ENCODE measurements at places on chromosomes 5 and 9.

- no peak for ATAC-seq
These were observed 301.5 kb downstream of the KCTD16 start for GRCh38 chr5:144472221-144472620.

DNA sequence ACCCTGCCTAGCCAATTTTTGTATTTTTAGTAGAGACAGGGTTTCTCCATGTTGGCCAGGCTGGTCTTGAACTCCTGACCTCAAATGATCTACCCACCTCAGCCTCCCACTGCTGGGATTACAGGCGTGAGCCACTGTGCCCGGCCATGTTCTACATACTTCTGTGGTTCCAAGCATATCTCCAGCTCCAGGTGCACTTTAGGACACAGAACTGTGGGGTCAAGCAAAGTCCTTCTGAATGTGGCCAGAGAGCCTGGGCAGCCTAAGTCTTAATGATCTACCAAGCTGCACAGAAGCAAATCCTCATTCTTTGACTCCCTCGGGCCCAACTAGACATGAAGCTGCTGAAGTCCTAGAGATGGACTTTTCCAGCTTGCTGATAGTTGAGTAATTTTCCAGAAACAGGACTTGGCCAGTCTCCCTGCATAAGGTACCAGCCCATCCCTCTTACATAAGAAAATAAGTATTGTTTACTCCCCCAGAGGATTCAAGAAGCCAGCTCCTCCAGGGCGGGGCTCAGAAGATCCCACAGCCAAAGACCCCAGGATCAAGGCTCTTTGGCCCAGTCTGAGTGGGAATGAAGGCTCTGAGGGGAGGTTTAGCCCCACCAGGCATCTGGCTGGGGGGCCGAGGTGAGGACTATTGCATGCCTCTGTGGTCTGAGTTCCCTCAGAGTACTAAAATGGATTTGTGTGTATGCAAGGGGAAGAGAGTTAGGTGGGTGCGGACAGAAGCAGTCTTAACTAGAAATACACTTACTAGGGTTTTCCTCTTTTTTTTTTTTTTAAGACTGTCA is 8.7 kb downstream of the CLTB start:
- no peak for ATAC-seq

DNA sequence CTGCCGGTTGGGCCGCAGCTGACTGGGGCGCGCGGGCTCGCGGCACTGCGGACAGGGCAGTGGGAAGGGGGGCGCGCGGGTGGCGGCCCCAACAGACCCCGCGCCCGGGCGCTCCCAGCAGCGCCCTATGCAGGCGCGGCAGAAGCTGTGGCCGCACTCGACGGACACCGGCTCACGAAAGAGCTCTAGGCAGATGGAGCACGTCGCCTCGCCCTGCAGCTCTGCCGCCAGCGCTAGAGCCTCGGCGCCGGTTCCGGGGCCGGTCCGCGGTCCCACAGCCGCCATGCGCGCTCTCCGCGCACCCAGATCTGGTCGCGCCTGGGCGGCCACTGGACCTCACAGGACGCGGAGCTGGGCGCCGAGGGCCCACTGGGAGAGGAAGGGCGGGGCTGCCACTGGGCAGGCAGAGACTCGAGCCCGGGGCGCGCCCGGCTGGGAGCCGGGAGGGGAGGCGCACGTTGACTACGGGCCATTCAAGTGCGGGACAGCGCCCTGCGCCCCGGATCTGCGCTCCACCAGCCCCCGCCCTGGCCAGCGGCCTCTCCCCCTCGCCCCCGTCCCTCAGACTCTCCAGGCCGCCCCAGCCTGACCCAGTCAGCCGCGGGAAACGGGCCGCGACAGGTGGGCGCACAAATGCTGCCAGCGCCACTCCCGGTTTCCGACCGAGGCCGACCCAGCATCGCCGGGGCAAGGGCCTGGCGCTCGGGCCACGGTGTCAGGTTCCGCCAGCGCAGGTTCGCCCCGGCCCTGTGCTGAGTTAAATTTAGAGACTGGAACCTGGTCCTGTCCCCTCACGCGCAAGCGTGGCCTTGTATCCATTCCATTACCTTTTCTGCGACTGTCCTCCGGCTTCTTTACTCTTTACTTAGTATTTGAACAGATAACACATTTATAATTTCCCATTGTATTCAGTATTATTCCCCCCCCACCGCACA is at the start of gene TRIM7:
TSS of gene TRIM7 (minus strand) at position 371 of the 935 bp plus-strand sequence. CDS start at position 285, 86 bp downstream.
- no peak for ATAC-seq

- ATAC-seq, result no peak
These were observed 172.5 kb downstream of the FSTL4 start for GRCh38 chr5:133439859-133440258.

DNA sequence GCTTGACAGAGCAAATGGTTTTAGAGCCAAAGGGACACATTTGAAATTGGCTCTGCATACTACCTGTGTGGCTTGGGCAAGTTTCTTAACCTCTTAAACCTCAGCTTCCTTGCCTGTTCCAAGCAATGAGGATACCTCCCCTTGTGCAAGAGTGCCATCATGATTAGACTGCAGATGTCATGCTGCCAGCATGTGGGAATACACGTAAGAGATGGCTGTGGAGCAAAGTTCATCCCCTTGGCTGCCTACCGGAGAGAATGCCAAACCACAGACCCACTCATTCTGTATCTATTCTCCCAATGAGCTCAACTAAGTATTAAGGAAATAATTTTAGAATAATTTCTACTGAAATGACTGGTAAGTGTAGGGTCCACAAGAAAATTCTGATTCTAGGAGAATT is 101.3 kb downstream of the WDR41 start:
- no peak for ATAC-seq

- no peak for ATAC-seq
These were observed 720.6 kb downstream of the PTPRD start for GRCh38 chr9:9892217-9892616.

DNA sequence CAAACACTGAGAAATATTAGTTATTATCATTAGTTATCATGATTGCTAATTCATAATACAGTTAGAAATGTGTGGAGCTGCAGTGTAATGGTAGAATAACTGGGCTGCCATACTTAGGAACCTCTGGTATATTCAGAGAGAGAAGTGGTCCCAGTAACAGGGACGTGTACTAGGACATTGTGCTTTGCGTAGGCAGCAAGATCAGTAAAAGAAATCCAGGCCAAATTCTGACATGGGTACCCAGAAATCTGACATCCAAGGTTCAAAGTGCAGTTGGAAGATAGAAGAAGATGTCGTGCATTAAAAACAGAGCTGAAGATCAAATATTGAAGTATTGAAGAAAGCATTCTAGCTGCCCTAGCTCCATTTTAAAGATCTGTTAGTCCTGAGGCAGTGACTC is 1160.7 kb upstream of the DMAC1 start:
- ATAC-seq, result no peak

DNA sequence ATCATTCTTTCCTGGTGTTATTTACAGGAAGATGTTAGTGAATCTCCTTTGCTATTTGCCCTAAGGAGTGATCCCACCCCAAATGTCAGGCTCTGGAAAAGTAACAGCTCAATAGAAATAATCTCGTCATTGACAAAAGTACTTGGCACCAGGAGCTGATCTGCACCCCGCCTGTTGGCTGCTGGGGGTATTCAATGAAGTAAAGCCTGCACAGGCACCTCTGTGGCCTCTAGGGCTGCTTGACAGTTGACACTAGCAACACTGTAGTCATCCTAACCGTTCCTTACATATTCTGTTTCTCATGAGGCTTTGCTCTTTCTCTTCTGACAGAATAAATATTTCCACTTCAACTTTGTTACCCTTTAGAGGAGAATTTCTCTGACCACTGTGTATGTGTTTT is 103.4 kb downstream of the DOCK2 start:
- ATAC-seq, result no peak

GRCh38 chr5:6979061-6979460 is 265.8 kb downstream of the TENT4A start:
- ATAC-seq, result no peak

- no peak for ATAC-seq
These were observed 16.0 kb upstream of the COL15A1 start for GRCh38 chr9:98927724-98928123.

- no peak for ATAC-seq
These were observed 160.8 kb upstream of the IER5L start for GRCh38 chr9:129338724-129339430.

DNA sequence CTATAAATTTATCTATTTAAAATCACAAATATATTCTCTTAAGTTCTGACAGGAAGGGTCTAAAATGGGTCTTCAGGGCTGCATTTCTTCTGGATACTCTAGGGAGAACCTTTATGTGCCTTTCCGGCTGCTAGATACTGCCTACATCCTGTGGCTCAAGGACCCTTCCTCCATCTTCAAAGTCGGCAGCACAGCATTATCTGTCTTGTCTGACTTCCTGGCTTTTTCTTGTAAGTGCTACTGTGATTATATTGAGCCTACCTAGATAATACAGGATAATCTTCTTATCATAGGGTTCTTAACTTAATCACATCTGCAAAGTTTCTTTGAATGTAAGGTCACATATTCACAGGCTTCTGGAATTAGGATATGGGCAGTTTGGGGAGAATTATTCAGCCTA is 943.8 kb upstream of the TYRP1 start:
- no peak for ATAC-seq

DNA sequence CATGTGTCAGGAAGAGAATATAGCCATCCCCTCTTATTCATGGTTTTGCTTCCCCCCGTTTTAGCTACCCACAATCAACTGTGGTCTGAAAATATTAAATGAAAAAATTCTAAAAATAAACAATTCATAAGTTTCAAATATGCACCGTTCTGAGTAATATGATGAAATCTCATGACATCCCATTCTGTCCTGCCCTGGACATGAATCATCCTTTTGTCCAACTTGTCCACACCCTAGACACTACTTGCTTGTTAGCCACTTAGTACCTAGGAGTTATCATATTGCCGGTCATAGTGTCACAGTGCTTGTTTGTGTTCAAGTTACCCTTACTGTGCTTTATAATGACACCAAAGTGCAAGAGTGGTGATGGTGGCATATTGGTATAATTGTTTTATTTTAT is 113.5 kb downstream of the CAAP1 start:
- ATAC-seq, result no peak

DNA sequence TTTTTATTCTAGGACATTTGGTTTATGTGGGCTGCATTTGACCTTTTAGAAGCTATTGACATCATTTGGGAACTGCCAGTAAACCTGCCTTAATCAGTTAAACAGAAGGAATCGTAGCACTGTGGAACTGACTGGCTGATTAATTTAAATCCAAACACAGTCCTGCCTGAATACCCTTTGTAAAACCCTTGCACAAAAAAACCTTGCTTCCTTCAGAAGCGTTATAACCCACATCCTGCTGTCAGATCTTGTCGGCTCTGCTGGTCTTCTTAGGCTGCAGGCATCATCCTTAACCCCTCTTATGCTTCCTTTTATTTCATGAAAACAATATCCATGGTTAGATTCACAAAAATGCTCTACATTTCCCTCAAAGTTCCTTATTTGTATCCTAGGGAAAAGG is 46.3 kb downstream of the PAM start:
- ATAC-seq, result peak; percentile 53

- no peak for ATAC-seq
These were observed 142.3 kb downstream of the BNC2 start for GRCh38 chr9:16728137-16728508.

DNA sequence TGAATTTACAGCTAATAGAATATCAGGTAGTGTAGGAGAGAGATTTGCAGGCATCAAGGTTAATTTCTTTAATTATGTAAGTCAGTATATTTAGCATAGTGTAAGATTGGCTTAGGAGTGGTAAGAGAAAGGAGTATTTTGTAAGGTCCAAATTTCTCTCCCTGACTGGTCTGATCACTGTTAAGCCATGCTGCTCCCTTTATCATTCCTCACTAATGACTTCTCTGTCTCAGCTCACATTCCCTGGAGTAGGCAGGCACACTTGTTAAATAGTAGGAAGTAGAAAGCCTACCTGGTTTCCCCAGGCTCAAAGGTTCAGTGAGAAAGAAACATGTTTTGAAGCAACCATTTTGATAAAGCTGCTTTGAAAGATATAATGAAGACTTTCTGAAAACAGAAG is 90.7 kb downstream of the SMIM15 start:
- ATAC-seq, result no peak

GRCh38 chr5:74482990-74483389 is 157.5 kb downstream of the ENC1 start:
- ATAC-seq, result no peak

GRCh38 chr5:97383996-97384395 is 200.9 kb upstream of the RIOK2 start:
- no peak for ATAC-seq

GRCh38 chr5:73815631-73816030 is 189.6 kb downstream of the ARHGEF28 start:
- no peak for ATAC-seq

DNA sequence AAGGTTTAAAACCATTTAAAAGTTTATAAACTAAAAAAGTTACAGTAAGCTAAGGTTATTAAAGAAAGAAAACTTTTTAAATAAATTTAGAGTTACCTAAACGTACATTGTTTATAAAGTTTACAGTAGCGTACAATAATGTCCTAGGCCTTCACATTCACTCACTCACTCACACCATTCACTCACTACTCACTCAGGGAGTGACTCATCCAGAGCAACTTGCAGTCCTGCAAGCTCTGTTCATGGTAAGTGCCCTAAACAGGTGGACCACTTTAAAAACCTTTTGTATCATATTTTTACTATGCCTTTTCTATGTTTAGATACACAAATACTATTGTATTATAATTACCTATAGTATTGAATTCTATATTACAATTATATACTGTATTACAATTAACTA is 190.8 kb upstream of the RASA1 start:
- ATAC-seq, result peak; percentile 55

GRCh38 chr5:74140409-74140808 is 500.1 kb downstream of the ENC1 start:
- no peak for ATAC-seq

- no peak for ATAC-seq
These were observed 431 bp downstream of the RNF208 start for GRCh38 chr9:137221506-137222111.

DNA sequence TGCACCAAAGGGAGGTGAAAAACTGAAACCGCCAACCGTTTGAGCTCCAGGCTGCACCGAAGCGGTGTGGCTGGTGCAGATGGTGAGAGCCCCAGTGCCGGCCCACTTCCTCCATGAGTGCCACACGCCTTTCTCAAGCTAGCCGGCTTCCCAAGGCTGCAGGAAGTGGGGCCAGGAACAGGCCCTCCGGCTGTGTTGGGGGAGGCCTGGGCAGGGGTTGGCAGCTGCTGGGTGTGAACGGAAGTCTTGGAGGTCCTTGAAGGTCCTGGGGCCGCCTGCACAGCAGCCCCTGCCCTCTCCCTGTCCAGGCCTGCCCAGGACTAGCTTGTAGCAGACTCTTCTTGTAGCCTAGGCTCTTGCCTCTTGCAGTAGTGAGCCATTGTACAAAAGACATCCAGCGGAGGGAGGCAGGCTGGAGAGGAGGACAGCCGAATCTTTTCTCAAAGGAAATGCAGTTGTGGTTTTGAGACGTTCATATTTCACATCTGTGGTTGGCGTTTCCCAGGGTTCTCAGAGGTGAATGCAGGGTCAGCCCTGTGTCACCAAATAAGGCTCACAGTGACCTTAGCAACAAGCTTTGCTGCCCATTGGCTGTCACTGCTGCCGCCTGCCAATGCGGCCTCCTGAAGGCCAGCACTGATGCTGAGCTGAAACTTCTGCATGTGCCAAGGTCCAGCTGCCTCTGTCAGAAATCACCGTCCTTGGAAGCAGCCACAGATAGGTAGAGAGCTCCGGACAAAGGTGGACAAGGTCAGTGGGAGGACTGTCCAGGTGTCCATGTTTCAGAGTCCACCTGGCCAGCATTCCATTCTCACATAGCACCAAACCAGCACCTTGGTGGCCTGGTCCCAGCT is 23.9 kb downstream of the IRF1 start:
- peak; percentile 55 for ATAC-seq

- no peak for ATAC-seq
These were observed 63.6 kb upstream of the TNPO1 start for GRCh38 chr5:72752909-72753308.

Data from activated CD4-positive, CD25-positive, alpha-beta regulatory T cell treated with anti-CD3 and anti-CD28 coated beads, Interleukin-2, amount 50 U/mL, for 24 hours (primary cell).